NCI-H1694 (cell line): ENCODE measurements at places on chromosomes 2 and 18.
A peak's percentile ranks its signal among the peaks of the same experiment; 100 is the strongest.

DNA sequence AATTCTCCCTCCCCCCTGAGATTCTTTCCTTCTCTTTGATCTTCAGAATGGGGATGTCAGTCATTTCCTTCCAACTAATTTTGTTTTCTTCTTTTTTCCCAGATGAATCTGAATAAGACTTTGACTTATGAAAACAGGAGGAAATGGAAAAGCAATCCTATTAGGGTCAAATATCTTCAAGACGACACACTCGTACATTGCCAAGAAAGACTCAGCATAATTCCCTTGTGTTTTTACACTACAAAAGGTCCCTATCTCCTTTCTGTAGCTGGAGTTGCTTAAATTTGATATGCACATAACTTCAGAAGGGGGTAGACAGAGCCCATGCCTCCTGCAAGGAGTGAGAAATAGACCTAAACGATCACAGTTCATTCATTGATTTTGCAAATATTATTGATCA, 230.3 kb upstream of the RBBP8 start:
- no peak for DNase-seq

- DNase-seq = no peak
Observed at GRCh38 chr2:127541809-127542208, 6.3 kb downstream of the MYO7B start.

- DNase-seq = no peak
Observed at GRCh38 chr2:184402381-184402780, 195.9 kb upstream of the ZNF804A start.

DNA sequence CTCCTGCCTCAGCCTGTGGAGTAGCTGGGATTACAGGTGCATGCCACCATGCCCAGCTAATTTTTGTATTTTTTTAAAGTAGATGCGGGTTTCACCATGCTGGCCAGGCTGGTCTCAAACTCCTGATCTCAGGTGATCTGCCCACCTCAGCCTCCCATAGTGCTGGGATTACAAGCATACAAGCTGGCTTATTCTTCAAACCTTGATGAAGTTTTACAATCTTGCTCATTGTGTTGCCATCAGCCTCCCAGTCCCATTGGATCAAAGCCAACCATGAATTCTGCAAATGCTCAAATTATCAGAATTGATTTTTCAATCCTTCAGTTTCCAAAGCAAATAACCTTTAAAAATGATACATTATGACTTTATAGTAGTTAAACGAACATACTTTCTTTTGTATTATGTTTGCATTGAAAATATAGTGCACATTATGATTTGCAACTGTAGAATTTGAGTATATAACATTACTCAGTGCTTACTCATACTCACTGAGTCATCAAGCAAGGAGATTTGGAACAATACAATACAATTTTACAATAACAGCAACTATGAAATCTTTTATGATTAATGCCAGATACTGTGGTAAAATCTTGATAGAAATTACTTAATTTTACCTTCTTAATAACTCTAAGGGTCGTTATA, 1491.9 kb upstream of the CELF4 start:
- DNase-seq = no peak

DNA sequence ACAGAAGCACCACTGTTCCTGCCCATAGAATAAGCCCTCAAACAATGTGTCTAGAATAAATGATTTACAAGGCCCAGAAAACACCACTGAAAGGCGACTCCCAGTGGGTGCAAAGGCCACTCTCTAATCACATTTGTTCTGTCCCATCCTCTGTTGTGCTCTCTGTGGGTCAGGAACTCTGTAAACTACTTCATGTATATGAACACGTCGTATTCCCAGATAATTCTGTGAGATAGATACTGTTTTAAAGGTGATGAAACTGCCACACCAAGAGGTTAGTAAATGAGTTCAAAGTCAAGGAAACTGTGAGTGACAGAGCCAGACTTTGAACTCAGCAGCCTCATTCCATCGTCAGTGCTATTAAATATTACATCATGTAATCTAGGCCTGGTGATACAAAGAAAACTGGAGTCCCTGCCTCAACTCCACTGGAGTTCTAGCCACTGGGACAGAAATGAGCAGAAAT, 269.7 kb upstream of the DCC start:
- DNase-seq = no peak

GRCh38 chr18:24396082-24396633, 1.5 kb downstream of the OSBPL1A start:
- DNase-seq = no peak

DNA sequence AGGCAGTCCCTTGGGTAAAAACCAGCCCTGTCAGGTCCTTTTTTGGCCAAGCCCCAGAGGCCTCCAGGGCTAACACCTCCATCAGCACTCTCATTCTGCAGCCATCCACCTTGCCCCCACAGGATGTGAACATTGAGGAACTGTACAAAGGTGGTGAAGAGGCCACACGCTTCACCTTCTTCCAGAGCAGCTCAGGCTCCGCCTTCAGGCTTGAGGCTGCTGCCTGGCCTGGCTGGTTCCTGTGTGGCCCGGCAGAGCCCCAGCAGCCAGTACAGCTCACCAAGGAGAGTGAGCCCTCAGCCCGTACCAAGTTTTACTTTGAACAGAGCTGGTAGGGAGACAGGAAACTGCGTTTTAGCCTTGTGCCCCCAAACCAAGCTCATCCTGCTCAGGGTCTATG, 7.3 kb downstream of the IL1F10 start:
- DNase-seq = no peak

DNA sequence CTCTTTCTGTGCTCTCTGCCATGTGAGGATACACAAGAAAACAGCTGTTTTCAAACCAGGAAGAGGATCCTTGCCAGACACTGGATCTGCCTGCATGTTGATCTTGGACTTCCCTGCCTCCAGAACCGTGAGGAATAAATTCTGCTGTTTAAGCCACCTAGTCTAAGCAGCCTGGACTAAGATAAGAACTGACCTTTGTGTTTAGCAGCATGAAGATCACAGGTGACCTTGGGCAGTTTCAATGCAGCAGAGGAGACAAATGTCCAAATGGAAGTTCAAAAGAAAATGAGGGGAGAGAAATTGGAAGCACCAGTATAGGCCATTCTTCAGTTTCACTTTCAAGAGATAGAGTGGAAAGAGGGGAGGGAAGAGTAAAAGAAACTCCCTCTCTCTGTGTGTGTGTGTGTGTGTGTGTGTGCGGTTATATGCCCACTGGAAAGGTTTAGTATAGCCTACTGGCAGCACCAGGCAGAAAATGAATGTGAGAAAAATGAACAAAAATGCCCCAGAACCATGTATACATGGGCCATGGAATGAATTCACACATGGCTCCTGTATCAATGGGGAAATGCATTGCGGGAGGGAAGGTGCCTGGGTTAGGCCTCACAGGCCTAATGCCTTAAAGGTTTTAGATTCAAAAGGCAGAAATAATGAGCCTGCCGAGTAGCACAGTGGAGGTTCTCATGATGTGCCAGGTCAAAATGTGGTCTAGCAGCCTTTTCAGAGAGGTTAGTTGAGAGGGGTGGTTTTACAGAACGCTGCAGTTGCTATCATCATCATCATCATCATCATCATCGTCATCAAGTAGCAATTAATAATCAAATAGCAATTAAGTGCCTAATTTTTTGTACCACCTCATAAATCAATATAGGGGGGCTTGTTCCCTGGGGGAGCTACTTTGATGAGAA, 1.1 kb upstream of the CERS6 start:
- DNase-seq = no peak

- no peak for DNase-seq
Observed at GRCh38 chr2:63983986-63984605, 35.1 kb downstream of the VPS54 start.

- DNase-seq = no peak
Observed at GRCh38 chr18:69658685-69659084, 258.0 kb downstream of the DOK6 start.

DNA sequence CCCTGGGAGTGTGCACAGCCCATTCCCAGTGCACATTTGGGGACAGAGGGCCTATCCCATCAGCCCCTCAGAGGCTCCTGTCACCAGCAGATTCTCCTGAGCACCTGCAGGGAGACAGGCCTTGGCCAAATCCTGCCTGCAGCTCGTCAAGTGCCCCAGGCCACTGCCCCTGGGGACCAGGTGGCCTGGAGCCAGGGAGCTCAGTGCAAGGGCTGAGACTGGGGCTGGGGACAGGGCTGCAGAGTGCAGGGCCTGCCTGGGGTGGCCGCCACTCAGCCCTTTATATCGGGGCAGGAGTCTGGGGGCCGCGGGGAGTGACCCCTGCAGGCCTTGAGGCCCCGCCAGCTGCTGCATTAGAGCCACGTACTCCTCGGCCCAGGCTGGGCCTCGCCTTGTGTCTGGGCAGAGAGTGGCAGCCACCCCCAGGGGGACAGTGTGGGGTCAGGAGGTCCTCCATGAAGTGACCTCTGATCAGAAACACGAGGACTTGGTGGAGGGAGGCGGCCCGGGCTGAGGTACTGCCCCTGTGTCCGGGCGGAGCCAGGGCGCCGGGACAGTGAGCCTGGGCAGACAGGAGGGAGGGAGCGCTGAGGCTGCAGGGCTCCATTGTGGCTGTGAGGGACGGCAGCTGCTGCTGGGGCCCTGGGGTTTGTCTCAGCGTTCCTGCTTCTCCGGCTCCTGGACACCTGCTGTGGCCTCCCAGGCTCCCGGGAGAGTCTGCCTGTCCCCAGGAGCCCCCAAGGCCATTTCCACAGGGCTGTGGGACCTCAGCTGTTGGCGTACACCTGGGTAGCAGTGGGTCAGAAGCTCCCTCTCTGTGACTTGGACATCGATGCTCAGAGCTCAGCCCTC, 24.2 kb downstream of the GPC1 start:
- DNase-seq = no peak

- DNase-seq = no peak
Observed at GRCh38 chr2:223019987-223020717, 31.8 kb upstream of the KCNE4 start.

DNA sequence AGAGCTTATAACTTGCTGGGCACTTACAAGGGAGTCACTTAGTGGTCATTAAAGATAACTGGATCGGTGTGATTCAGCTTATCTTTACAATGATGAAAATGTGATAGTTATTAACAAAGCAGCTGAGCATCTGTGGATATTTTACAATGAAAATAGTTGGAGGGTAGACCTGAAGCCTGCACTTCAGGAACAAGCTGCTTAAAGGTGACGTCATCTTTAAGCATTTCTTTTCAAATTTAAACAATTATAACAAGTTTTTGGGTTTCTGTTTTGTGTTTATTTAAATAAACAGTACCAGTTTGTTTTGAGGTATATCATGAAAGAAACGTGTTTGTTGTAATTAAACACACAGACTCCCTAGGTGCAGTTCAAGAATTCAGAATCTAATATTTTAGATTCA, 513.9 kb downstream of the ZNF516 start:
- DNase-seq = no peak

- no peak for DNase-seq
Observed at GRCh38 chr2:165287094-165287778, 48.0 kb downstream of the SCN2A start.

- DNase-seq = no peak
Observed at GRCh38 chr2:29253-29652, 17.1 kb downstream of the FAM110C start.

DNA sequence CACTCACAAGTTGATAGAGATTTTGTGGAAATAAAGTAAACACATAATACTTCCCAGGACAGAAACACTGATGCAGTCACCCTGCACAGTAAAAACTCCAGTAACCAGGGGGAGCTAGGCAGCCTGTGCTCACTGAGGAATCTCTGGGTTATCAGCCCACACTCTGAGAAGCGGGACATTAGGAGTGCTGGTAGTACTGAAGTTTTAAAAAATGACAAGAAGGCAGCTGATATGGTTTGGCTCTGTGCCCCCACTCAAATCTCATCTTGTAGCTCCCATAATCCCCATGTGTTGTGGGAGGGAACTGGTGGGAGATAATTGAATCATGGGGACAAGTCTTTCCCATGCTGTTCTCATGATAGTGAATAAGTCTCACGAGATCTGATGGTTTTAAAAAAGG, 31.4 kb downstream of the KCTD1 start:
- DNase-seq = no peak

DNA sequence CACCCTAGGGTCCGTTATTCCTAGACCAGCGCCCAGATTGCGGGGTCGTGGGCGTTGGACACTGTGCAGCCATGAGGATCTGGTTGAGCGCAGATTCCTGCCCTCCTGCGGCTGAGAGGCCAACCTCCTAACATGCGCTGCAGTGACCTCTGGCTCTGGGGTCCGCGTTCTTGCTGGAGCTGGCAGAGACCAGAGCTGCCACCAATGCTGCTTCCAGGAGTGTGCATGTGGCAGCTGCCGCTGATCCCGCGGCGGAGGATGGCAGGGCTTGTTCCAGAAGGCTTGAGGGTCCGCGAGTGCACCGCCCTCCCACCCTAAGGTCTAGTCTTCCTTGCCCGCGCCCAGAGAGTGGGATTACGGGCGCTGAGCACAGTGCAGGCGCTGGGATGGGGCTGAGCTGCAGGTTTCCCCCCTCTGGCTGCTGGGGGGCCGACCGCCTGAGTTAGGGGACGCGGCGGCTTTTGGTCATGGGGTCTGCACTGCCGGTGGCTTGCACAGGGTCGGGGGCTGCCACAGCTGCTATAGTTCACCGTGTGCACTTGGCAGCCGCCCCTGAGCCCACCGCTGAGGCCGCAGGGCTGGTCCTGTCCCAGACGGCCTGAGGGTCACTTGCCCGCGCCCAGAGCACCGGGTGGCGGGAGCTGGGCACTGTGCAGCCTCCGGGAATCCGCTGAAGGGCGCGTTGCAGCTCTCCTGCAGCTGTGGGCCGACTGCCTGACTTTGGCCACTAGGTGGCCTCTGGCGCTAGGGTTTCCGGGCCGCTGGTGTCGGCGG, 145.9 kb downstream of the CCDC74A start:
- peak; percentile 41 for DNase-seq

DNA sequence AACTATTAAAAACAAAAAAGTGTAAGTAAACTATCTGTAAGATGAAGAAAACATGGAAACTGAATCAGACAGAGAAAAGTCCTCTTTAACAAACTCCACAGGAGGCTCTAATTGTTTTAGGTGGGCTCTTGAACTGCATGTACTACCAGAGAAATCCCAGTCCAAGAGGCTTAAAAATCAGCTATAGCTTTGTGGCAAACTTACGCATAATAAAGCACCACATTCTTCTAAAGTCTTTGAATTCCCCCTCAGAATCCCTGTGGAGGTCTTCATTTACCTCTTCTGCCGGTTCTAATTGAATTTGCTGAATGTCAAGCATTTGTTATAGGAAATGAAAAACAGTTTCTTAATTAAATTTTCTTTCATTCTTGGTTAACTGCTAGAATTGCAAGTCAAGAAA, 40.8 kb downstream of the CHN1 start:
- DNase-seq = no peak

DNA sequence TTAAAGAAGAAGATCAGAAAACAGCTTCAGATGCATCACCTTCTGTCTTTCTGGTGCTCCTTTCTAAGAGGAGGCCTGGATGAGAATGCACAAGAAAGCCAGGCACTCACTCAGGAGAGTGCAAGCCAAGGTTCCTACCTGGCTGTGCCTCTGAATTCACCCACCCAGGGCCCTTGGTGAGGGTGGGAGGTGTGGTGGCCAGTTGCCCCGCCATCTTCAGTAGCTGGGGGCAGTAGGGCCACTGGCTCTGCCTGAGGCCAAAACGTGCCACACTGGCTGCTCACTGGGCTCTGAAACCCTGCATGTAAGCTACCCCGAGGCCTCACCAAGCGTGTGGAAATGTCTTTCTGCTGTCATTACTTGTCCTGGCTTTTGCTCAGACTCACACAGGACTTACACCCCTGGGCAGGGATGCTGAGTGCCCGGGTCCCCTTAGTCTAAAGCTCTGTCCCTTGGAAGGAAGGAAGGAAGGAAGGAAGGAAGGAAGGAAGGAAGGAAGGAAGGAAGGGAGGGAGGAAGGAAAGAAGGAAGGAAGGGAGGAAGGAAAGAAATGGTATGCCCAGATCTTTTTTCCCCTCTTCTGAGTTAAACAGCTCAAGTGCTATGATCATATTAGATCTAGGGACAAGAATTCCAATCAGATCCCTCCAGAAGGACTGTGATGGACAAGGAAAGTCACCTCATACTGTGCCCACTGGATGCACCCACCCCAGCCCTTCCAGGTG, 8.5 kb upstream of the LBH start:
- no peak for DNase-seq
